OCI-LY7 (cell line): ENCODE measurements at places on chromosomes 5 and 9. TPM values are rescaled to one million over a fixed set of nuclear protein-coding genes. Genes with fewer than 3 reads are reported as not detected.

The NR2F1-AS1 gene
- total RNA-seq: not detected in 2 replicates

The C9orf153 gene
- total RNA-seq: 0.27 and 0.31 TPM in 2 replicates

The PLAC8L1 gene
- total RNA-seq: 1.7 and 2.1 TPM in 2 replicates

The SLC1A3 gene
- total RNA-seq: not detected in 2 replicates

The IL17B gene
- not detected in 2 replicates for total RNA-seq

The PCDHGA4 gene
- total RNA-seq: 1.8 and 1.9 TPM in 2 replicates

The LPAR1 gene
- total RNA-seq: not detected in 2 replicates

The LRRC14B gene
- 4.4 and 4.9 TPM in 2 replicates for total RNA-seq

The FGF18 gene
- not detected in 2 replicates for total RNA-seq

The CAVIN4 gene
- 0.59 and 0.68 TPM in 2 replicates for total RNA-seq

The LCN10 gene
- total RNA-seq: not detected in 2 replicates

The SLC6A19 gene
- total RNA-seq: not detected in 2 replicates

The NDUFA8 gene
- 51.0 and 53.6 TPM in 2 replicates for total RNA-seq

The SMIM33 gene
- total RNA-seq: not detected in 2 replicates

The POU5F2 gene
- total RNA-seq: 1.4 and 1.5 TPM in 2 replicates

The ADRB2 gene
- 4.4 and 4.6 TPM in 2 replicates for total RNA-seq

The EIF4E1B gene
- total RNA-seq: 2.4 and 2.9 TPM in 2 replicates

The CMYA5 gene
- 0.13 and 0.21 TPM in 2 replicates for total RNA-seq

The GRIN1 gene
- 0.15 and 0.55 TPM in 2 replicates for total RNA-seq

The SLC36A3 gene
- not detected in 2 replicates for total RNA-seq

The GRXCR2 gene
- not detected in 2 replicates for total RNA-seq

The OR1Q1 gene
- not detected in 2 replicates for total RNA-seq

The DRD1 gene
- total RNA-seq: not detected in 2 replicates

The PRELID2 gene
- 8.2 and 9.5 TPM in 2 replicates for total RNA-seq

The OR2K2 gene
- total RNA-seq: not detected in 2 replicates

The PCDHAC2 gene
- not detected in 2 replicates for total RNA-seq

The PIP5KL1 gene
- total RNA-seq: 4.4 and 4.6 TPM in 2 replicates

The C9orf57 gene
- not detected in 2 replicates for total RNA-seq

The FOXE1 gene
- total RNA-seq: not detected in 2 replicates

The TRAF1 gene
- 40.3 and 50.5 TPM in 2 replicates for total RNA-seq

The LYSMD3 gene
- total RNA-seq: 14.3 and 14.8 TPM in 2 replicates

The CDC14B gene
- 0.27 and 0.44 TPM in 2 replicates for total RNA-seq

The KDM3B gene
- total RNA-seq: 63.6 and 64.8 TPM in 2 replicates

The GLDC gene
- not detected in 2 replicates for total RNA-seq
